NCI-H1092 treated with DMSO at 0.1 percent for 48 hours (cell line): ENCODE measurements at places on chromosomes 3 and 15.
A peak's percentile ranks its signal among the peaks of the same experiment; 100 is the strongest.

DNA sequence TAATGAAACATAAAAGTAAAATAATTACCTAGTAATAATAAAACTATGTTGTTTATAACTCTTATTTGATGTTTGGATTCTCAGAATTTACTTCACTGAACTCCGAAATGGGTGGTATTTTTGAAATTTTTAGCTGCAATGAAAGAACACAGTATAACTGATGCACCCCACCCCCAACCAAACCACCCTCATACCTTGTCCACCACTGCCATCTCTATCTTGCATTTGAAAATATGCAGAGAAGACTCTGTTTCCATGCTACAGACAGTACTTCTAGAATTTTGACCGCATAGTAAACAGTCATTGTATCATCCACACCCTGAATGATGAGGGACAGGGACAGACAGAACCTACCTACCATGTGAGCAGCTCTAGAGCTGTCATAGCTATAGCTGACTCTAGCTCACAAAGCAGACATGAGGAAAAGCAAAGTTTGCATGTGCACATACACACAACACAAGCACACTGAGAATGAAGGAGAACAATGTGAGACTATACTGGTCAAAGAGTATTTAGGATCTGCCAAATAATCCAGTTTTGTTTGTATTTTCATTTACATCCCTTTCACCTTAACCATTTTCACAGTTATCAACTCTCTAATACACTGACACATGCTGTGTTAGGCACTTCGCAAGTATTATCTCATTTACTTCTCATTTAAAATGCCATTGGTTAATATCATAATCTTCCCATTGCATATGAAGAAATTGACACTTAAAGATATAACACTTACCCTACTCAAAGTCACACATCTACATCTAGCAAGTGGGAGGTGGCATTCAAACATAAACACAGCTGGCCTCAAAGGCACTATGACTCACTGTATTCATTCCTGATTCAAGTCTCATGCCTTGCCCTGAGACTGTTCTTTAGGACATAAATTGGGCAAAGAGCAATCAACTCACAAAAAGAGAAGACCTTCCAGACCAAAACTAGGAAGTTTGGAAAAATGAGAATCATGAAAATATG is 1014.7 kb upstream of the CFAP20DC start:
- DNase-seq: no peak

DNA sequence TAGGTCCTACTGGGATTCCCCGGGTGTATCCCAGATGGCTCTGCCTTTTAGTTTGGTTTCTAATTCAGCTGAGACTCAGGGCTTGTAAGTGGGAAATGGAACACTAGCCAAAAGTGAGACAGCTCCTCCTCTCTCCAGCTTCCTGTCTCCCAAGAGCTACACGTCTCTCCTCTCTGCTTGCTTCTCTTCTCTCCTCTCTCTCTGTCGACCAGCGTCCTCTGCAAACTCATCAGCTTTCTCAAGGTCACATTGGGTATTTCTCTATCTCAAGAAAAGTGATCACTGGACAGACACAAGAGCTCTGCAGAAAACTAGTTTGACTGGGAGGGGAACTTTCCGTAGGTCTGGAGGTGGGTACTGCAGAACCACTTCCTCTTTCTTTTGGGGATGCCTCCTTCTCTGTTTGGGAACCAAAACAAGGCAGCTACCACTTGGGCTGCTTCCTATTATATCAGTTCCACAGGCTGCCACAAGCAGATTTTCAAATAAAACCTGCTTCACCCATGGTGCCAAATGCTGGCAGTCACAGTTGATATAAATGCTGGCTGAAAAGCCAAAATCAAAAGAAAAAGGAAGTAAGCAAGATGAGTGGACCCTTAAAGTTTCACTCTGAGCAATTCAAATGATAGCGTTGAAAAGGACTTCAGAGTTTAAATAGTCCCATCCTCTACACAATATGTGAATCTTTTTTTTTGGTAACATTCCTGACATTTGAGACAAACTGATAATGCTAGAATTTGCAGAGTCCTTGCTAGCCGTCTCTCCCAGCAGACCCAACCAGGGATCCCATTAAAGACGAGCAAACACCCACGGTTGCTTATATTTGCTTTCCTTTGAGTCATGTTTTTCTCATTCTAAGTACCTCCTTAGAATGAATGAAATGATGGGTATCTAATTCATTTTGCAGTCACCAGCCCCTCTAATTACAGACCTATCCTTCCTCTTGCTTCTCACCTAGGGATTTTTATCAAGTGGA is 7.2 kb upstream of the DYNC1LI1 start:
- no peak for DNase-seq

GRCh38 chr15:73584699-73585420 is 48.3 kb downstream of the NPTN start:
- DNase-seq: no peak

- no peak for DNase-seq
These were observed 61.3 kb downstream of the CORO2B start for GRCh38 chr15:68639926-68640600.

GRCh38 chr3:45915518-45916231 is 27.6 kb upstream of the CXCR6 start:
- DNase-seq: no peak

GRCh38 chr3:160343132-160343531 is 55.9 kb downstream of the IFT80 start:
- peak; percentile 6 for DNase-seq

- no peak for DNase-seq
These were observed 108.8 kb upstream of the UMPS start for GRCh38 chr3:124621498-124621897.

- DNase-seq: no peak
These were observed 41.6 kb downstream of the ISG20 start for GRCh38 chr15:88680241-88681001.

DNA sequence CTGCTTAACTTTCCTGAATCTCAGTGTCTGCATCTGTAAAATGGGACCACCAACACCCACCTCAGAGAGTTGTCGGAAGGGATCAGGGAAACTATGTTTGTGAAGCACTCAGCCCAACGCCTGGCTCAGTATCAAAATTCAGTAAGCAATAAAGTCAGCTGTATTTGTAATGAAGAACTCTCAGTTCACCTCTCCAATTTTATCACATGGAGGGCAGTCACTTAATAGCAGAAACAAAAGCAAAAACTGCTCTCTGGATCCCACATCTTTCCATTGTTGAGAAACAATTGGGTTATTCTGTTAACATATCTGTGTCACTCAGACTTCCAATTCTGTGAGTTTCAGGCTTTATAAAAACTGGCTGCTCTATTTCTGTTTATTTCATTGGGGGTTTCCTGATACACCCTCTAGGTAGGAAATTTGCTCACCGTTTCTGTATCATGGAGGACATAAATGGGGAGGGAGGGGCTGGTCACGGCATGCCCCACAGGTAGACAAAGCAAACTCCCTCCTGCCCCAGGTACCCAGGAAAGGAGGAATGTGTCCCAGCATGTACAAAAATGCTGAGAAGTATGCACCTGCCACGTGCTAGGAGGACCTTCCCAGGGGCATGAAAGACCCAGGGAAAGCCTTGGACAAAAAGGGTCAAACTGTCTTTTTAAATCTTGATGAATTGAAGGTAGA is 81.4 kb upstream of the LMOD3 start:
- no peak for DNase-seq

GRCh38 chr3:8749316-8749715 is 15.7 kb downstream of the CAV3 start:
- no peak for DNase-seq
